ENCODE measurements at places on chromosomes 13 and 19. TPM values are rescaled to one million over a fixed set of nuclear protein-coding genes. Genes with fewer than 3 reads are reported as not detected.

DNA sequence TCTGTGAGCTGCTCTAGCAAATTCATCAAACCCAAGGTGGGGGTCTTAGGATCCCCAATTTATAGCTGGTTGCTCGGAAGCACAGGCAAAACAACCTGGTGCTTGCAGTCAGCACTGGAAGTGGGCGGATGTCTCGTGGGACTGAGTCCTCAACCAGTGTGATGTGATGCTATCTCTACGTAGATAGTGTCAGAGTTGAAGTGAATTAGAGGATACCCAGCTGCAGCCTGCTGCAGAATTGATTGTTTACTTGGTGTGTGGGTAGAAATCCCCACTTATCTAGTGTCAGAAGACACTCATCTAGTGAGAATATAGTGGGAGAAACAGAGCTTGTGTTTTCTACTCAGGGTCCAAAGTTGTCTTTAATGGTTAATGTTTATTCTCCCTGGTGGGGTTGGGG lies 63.3 kb downstream of the CBY2 start:
- no peak overlapping the region for H3K4me3 ChIP-seq
- no peaks in the 10 kb centered on the region for H3K4me1 ChIP-seq
- no peak overlapping the region for H3K27ac ChIP-seq
- peaks cover 13% of the 10 kb centered on the region for H3K27me3 ChIP-seq

- peaks cover 4% of the 10 kb centered on the region for H3K4me1 ChIP-seq
- peak overlapping the region; percentile 10 for H3K4me3 ChIP-seq
- H3K27me3 ChIP-seq: no peaks in the 10 kb centered on the region
- H3K36me3 ChIP-seq: no peaks in the 10 kb centered on the region
- DNase-seq: peak; percentile 43
- H3K27ac ChIP-seq: no peak overlapping the region
Measured at GRCh38 chr19:3343619-3344502, 22.5 kb upstream of the NFIC start.

- DNase-seq: no peak
- no peak overlapping the region for H3K27ac ChIP-seq
- H3K4me3 ChIP-seq: no peak overlapping the region
- H3K4me1 ChIP-seq: no peaks in the 10 kb centered on the region
Measured at GRCh38 chr13:95367309-95367843, 66.1 kb upstream of the ABCC4 start.

- peak overlapping the region; percentile 99 for H3K27ac ChIP-seq
- H3K4me3 ChIP-seq: peak overlapping the region; percentile 94
- peaks cover 31% of the 10 kb centered on the region for H3K36me3 ChIP-seq
- peaks cover 57% of the 10 kb centered on the region for H3K4me1 ChIP-seq
- no peak for DNase-seq
Measured at GRCh38 chr19:58518256-58519086, 1.1 kb downstream of the ZBTB45 start.

The WDR62 gene
- total RNA-seq: 25.0 TPM

DNA sequence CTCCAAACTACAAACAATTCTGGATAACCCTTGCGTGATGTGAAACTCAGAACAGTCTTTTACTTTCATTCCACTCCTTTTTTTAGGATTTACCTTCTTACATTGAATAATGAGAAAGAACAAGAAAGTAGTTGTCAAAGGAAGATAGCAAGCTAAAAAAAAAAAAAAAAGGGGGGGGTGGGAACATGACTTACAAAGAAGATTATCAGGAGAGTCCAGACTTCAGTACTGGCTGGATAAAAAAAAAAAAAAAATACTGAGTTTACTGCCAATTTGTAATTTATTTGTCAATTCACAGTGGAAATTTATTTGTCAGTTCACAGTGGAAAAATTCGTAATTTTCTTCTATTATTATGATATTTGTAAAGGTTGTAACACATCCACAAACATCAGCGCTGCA lies 792.4 kb upstream of the SLITRK5 start:
- no peak overlapping the region for H3K4me3 ChIP-seq
- DNase-seq: no peak
- no peaks in the 10 kb centered on the region for H3K4me1 ChIP-seq
- no peaks in the 10 kb centered on the region for H3K36me3 ChIP-seq

The LGALS7 gene
- not detected for total RNA-seq

DNA sequence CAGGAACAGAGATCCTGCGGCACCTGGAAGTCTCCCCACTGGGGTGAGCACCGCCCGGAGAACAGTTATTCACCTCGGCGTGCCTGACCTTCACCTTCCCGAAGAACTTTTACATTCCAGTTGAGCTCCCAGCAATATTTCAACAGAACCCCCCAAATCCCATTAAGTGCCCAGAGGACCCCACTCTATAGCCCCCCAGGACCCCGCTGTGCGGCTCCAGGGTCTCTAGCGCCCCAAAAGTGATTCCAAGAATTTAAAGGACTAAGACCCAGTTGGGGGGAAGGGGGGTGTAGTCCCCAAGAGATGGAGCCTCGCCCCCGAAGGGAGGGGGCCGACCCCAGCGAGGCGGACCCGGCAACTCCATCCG lies 480 bp downstream of the GPR108 start:
- no peak for DNase-seq
- peaks cover 38% of the 10 kb centered on the region for H3K4me1 ChIP-seq
- H3K4me3 ChIP-seq: peak overlapping the region; percentile 93
- no peaks in the 10 kb centered on the region for H3K27me3 ChIP-seq
- peak overlapping the region; percentile 99 for H3K27ac ChIP-seq

- no peaks in the 10 kb centered on the region for H3K36me3 ChIP-seq
- no peak overlapping the region for H3K27ac ChIP-seq
- H3K4me1 ChIP-seq: peaks cover 7% of the 10 kb centered on the region
- no peak overlapping the region for H3K4me3 ChIP-seq
- H3K27me3 ChIP-seq: peaks cover 37% of the 10 kb centered on the region
- no peak for DNase-seq
Measured at GRCh38 chr19:18939922-18940768, 872 bp downstream of the HOMER3 start.

DNA sequence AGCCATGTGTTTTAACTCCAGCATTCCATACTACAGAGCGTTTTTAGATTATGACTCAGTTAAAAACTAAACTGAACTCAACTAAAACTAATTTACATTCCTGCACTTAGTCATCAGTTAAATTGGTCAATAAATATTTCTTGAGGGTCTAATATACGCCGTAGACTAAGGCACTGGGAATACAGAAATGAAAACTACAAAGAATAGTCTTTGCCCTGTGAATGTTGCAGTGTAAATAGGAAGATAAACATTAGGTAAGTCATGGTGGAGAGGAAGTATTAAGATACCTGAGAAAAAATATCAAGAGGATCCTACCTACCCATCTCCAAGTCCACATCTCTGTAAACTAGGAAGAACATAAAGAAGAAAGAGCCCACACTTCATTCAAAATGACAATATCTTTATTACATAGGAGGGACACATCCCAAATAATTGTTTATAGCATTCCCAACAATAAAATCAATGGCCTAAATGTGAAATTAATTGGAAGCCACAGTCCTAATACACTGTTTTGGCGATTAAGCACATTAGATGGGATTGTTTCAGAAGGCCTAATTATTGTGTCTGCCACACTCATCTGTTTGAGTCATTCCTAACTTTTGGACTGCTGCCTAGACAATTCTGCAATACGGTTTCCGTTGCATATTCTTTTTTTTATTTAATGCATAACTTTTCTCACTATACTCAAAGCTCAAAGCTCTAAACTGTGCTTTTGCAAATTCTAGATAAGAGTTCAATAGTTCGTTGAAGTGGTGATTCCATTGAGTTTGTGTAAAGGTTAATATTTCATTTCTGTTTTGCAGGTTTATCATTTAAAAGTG lies 52.9 kb downstream of the MBNL2 start:
- DNase-seq: no peak
- no peak overlapping the region for H3K4me3 ChIP-seq
- no peak overlapping the region for H3K27ac ChIP-seq
- H3K36me3 ChIP-seq: peaks cover 21% of the 10 kb centered on the region
- H3K27me3 ChIP-seq: no peaks in the 10 kb centered on the region
- peaks cover 16% of the 10 kb centered on the region for H3K4me1 ChIP-seq

The LSM7 gene
- 110 TPM for total RNA-seq

GRCh38 chr13:53012707-53013106 lies 15.9 kb upstream of the OLFM4 start:
- H3K36me3 ChIP-seq: no peaks in the 10 kb centered on the region
- no peak overlapping the region for H3K4me3 ChIP-seq
- no peak overlapping the region for H3K27ac ChIP-seq
- peaks cover under 1% of the 10 kb centered on the region for H3K27me3 ChIP-seq
- DNase-seq: no peak
- no peaks in the 10 kb centered on the region for H3K4me1 ChIP-seq

- DNase-seq: no peak
- peaks cover 9% of the 10 kb centered on the region for H3K4me1 ChIP-seq
- H3K27ac ChIP-seq: no peak overlapping the region
- peaks cover 55% of the 10 kb centered on the region for H3K36me3 ChIP-seq
- H3K4me3 ChIP-seq: no peak overlapping the region
Measured at GRCh38 chr13:113990321-113990837, 16.5 kb upstream of the C13orf46 start.

- no peak overlapping the region for H3K4me3 ChIP-seq
- H3K27me3 ChIP-seq: peaks cover 25% of the 10 kb centered on the region
- H3K27ac ChIP-seq: no peak overlapping the region
- no peaks in the 10 kb centered on the region for H3K4me1 ChIP-seq
Measured at GRCh38 chr13:113897966-113898365, 34.1 kb upstream of the GAS6 start.

GRCh38 chr19:7648265-7649014 lies 11.5 kb downstream of the STXBP2 start:
- H3K4me1 ChIP-seq: peaks cover 10% of the 10 kb centered on the region
- no peak overlapping the region for H3K4me3 ChIP-seq
- H3K36me3 ChIP-seq: peaks cover 11% of the 10 kb centered on the region
- no peak for DNase-seq

The KLF16 gene
- total RNA-seq: 25.7 TPM

The SGCG gene
- not detected for total RNA-seq

The FKRP gene
- total RNA-seq: 13.4 TPM

- peaks cover 37% of the 10 kb centered on the region for H3K4me1 ChIP-seq
- peaks cover 14% of the 10 kb centered on the region for H3K36me3 ChIP-seq
- H3K4me3 ChIP-seq: peak overlapping the region; percentile 88
- H3K27me3 ChIP-seq: peaks cover 24% of the 10 kb centered on the region
- peak overlapping the region; percentile 84 for H3K27ac ChIP-seq
Measured at GRCh38 chr19:7681340-7682174, 924 bp downstream of the TRAPPC5 start.

The ARHGAP45 gene
- 419 TPM for total RNA-seq

The ASF1B gene
- total RNA-seq: 94.8 TPM

The DMRTC2 gene
- not detected for total RNA-seq

The CDX2 gene
- total RNA-seq: not detected

- no peaks in the 10 kb centered on the region for H3K27me3 ChIP-seq
- H3K27ac ChIP-seq: peak overlapping the region; percentile 86
- DNase-seq: peak; percentile 24
- peaks cover 22% of the 10 kb centered on the region for H3K4me1 ChIP-seq
Measured at GRCh38 chr19:57559008-57559403, 657 bp downstream of the ZNF550 start.

DNA sequence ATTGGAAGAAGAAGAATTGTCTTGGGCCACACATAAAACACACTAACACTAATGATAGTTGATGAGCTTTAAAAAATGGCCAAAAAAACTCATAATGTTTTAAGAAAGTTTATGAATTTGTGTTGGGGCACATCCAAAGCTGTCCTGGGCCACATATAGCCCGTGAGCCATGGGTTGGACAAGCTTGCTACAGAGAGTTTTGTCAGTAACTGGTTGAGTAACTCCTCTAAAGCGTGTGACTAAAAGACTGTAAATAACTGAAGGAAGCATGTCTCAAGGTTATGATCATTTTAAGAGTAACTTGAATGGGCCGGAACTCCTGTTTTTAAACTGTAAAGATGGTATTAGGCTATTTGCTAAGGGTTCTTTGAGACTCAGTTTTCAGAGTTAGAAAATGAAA lies 118.0 kb downstream of the KL start:
- no peak overlapping the region for H3K4me3 ChIP-seq
- no peaks in the 10 kb centered on the region for H3K27me3 ChIP-seq
- no peaks in the 10 kb centered on the region for H3K4me1 ChIP-seq
- DNase-seq: no peak
- H3K27ac ChIP-seq: no peak overlapping the region

- H3K27ac ChIP-seq: no peak overlapping the region
- no peak overlapping the region for H3K4me3 ChIP-seq
- no peaks in the 10 kb centered on the region for H3K4me1 ChIP-seq
- no peak for DNase-seq
- H3K27me3 ChIP-seq: peaks cover 18% of the 10 kb centered on the region
Measured at GRCh38 chr13:100724568-100724967, 50.0 kb upstream of the TMTC4 start.
